Colonic mucosa (tissue), 4 donors: ENCODE measurements at places on chromosomes 2 and 18.

- no peak for DNase-seq
- no peak overlapping the region for H3K4me3 ChIP-seq
- no peak overlapping the region for H3K27ac ChIP-seq
- H3K36me3 ChIP-seq: no peaks in the 10 kb centered on the region
- H3K27me3 ChIP-seq: no peaks in the 10 kb centered on the region
These were observed 440.4 kb upstream of the CDH20 start for GRCh38 chr18:60892855-60893254.

GRCh38 chr2:63977904-63978303 lies 41.3 kb downstream of the VPS54 start:
- H3K4me3 ChIP-seq: no peak overlapping the region
- no peaks in the 10 kb centered on the region for H3K27me3 ChIP-seq
- H3K27ac ChIP-seq: no peak overlapping the region
- no peak for DNase-seq
- H3K4me1 ChIP-seq: no peaks in the 10 kb centered on the region
- H3K36me3 ChIP-seq: no peaks in the 10 kb centered on the region

- no peak for DNase-seq
- no peak overlapping the region for H3K27ac ChIP-seq
- H3K4me3 ChIP-seq: no peak overlapping the region
- no peaks in the 10 kb centered on the region for H3K4me1 ChIP-seq
- no peaks in the 10 kb centered on the region for H3K27me3 ChIP-seq
- H3K36me3 ChIP-seq: no peaks in the 10 kb centered on the region
These were observed 74.6 kb upstream of the TXNDC2 start for GRCh38 chr18:9810994-9811705.

DNA sequence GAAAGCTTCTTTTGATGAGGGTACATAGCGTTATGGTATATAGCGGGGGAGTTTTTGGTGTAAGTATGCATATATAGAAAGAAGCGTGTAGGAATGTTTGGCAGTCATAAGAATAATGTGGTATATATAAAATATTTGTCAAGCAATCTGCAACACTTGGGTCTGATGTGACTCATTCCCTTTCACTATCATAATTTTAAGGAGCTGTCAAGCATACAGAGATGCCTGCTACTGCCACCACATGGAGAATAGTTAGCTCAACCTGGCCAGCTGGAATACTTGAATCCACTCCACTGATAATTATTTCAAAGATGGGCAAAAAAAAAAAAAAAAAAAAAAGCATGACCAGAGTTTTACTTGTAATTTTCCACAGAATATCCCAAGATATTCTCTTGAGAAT lies 559.8 kb upstream of the REG3G start:
- H3K4me1 ChIP-seq: no peaks in the 10 kb centered on the region
- no peak overlapping the region for H3K27ac ChIP-seq
- H3K4me3 ChIP-seq: no peak overlapping the region
- no peaks in the 10 kb centered on the region for H3K27me3 ChIP-seq
- no peaks in the 10 kb centered on the region for H3K36me3 ChIP-seq

DNA sequence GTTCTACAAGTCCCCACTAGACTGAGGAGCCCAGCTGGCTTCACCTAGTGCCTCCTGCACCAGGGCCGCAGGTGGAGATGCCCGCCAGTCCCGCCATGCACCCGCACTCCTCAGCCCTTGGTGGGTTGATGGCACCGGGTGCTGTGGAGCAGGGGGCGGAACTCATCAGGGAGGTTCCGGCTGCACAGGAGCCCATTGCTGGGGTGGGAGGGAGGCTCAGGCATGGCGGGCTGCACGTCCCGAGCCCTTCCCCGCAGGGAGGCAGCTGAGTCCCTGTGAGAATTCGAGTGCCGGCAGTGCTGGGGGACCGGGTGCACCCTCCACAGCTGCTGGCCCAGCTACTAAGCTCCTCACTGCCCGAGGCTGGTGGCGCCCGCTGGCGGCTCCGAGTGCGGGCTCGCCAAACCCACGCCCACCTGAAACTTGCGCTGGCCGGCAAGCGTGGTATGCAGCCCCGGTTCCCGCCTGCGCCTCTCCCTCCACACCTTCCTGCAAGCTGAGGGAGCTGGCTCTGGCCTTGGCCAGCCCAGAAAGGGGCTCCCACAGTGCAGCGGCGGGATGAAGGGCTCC lies 252.7 kb upstream of the TCF4 start:
- H3K4me1 ChIP-seq: no peaks in the 10 kb centered on the region
- H3K4me3 ChIP-seq: no peak overlapping the region
- no peaks in the 10 kb centered on the region for H3K27me3 ChIP-seq
- no peak overlapping the region for H3K27ac ChIP-seq

DNA sequence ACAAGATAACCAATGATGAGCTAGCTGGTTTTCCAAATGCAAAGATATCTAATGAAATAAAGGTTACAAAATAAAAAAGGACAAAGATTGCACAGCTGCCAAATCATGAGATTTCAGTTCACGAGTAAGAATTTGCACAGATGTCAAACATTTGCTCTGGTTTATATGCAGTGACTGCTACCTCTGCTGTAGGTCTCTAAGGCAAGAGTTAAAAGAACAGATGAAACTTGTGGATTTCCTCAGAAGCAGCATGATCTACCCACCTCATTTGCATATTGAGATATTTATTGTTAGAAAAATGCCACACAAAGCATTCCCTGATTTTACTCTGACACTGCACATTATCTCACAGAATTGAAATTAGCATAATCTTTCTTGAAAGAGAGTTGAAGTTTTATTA lies 763.2 kb upstream of the ZEB2 start:
- H3K27ac ChIP-seq: no peak overlapping the region
- H3K36me3 ChIP-seq: no peaks in the 10 kb centered on the region
- no peaks in the 10 kb centered on the region for H3K4me1 ChIP-seq
- no peaks in the 10 kb centered on the region for H3K27me3 ChIP-seq
- no peak overlapping the region for H3K4me3 ChIP-seq
- no peak for DNase-seq

DNA sequence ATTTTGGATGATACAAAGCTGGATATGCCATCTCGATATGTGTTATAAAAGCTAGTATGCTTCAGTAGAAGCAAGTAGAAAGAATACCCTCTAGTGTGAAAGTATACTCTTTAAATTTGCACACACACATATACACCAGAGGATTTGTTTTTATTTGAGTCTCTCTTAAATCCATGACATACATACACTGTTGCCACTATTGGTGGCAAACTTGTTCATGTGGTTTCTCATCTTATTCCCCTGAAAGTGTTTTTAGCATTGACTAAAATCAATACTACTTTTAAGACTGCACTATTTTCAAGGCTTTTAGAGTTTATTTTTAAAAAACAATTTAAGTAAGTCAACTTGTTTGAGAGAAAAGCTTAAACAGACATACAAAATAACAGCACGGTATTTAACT lies 137.4 kb downstream of the IKZF2 start:
- no peak overlapping the region for H3K4me3 ChIP-seq
- H3K4me1 ChIP-seq: no peaks in the 10 kb centered on the region
- no peaks in the 10 kb centered on the region for H3K27me3 ChIP-seq
- DNase-seq: no peak
- H3K36me3 ChIP-seq: no peaks in the 10 kb centered on the region
- H3K27ac ChIP-seq: no peak overlapping the region

GRCh38 chr2:217107480-217107879 lies 247.6 kb upstream of the TNP1 start:
- DNase-seq: no peak
- H3K4me1 ChIP-seq: no peaks in the 10 kb centered on the region
- no peak overlapping the region for H3K27ac ChIP-seq
- no peaks in the 10 kb centered on the region for H3K27me3 ChIP-seq
- no peak overlapping the region for H3K4me3 ChIP-seq
- no peaks in the 10 kb centered on the region for H3K36me3 ChIP-seq

GRCh38 chr2:241776336-241777169 lies at the start of gene GAL3ST2:
Gene GAL3ST2, plus strand, starts transcription at chr2:241776822. Its CDS starts 134 bp downstream, at chr2:241776956.
- H3K4me3 ChIP-seq: peak within 1 kb of the TSS; percentile 41
- H3K4me1 ChIP-seq: no peaks in the 10 kb centered on the region
- no peaks in the 10 kb centered on the region for H3K36me3 ChIP-seq
- no peaks in the 10 kb centered on the region for H3K27me3 ChIP-seq

GRCh38 chr2:238061315-238062202 lies 758 bp downstream of the SCLY start:
- H3K27me3 ChIP-seq: no peaks in the 10 kb centered on the region
- H3K4me3 ChIP-seq: peak overlapping the region; percentile 97

- H3K4me3 ChIP-seq: no peak overlapping the region
- H3K27me3 ChIP-seq: no peaks in the 10 kb centered on the region
- H3K4me1 ChIP-seq: no peaks in the 10 kb centered on the region
- DNase-seq: no peak
- H3K36me3 ChIP-seq: no peaks in the 10 kb centered on the region
These were observed 82.0 kb downstream of the APOB start for GRCh38 chr2:20961858-20962257.

DNA sequence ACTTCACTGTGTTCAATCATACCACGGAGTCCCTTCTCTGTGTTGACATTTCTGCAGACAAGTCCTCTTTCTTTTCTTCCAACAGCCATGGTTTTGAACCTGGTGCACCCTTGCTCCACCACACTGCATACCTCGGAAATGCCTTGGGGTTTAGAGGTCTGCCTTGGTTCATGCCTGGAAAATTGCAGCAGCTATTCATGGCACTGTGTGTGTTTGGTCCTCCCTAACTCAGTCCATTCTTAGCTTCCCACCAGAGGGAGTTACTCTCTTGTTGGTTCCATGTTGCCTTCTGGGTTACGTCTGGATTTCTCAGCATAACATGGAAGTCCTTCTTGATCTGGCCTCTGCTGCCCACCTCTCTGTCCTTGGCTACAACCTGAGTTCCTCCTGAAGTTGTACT lies 206.0 kb downstream of the FHOD3 start:
- H3K27ac ChIP-seq: no peak overlapping the region
- no peak for DNase-seq
- H3K4me3 ChIP-seq: no peak overlapping the region
- no peaks in the 10 kb centered on the region for H3K27me3 ChIP-seq
- H3K4me1 ChIP-seq: no peaks in the 10 kb centered on the region

GRCh38 chr2:173264603-173265366 lies 89.9 kb upstream of the CDCA7 start:
- no peaks in the 10 kb centered on the region for H3K27me3 ChIP-seq
- no peak overlapping the region for H3K4me3 ChIP-seq
- no peaks in the 10 kb centered on the region for H3K4me1 ChIP-seq

DNA sequence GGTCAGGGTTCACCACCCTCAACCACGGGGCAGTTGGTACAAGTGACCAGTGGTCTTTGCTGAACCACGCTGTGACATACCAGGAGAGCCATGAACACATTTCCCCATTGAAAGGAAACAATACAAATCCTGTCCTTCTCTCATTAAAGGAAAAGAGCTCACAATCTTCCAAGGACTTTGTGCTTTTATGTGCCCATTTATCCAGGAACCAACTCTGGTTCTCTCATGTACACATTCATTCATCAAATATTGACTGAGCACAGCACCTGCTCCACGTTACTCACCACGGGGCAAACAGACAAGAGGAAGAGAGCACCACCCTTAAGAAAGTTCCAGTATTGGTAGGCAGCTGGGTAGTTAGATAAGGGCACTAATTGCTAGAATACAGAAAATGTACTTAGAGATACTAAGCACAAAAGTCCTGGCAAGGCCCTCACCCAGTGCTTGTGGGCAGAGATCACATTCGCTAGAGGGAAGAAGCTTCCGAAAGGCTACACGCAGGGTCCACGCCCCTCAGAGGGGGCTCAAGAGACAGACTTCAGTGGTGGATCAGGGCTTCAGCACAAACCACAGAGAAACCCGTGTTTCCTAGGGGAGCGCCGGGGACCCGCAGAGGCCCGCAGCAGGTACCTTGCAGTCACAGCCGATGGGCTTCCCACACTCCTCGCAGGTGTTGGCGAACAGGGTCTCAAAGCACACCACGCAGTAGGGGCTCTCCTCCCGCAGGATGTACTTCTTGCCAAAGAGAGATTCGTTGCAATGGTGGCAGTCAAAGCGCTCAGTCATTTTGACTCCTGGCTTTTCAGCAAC lies 12.9 kb downstream of the FHL2 start:
- H3K4me3 ChIP-seq: no peak overlapping the region
- no peaks in the 10 kb centered on the region for H3K27me3 ChIP-seq
- no peaks in the 10 kb centered on the region for H3K36me3 ChIP-seq
- H3K4me1 ChIP-seq: peaks cover 4% of the 10 kb centered on the region
- peak; percentile 77 for DNase-seq
